ENCODE measurements at places on chromosomes 11 and 22.

DNA sequence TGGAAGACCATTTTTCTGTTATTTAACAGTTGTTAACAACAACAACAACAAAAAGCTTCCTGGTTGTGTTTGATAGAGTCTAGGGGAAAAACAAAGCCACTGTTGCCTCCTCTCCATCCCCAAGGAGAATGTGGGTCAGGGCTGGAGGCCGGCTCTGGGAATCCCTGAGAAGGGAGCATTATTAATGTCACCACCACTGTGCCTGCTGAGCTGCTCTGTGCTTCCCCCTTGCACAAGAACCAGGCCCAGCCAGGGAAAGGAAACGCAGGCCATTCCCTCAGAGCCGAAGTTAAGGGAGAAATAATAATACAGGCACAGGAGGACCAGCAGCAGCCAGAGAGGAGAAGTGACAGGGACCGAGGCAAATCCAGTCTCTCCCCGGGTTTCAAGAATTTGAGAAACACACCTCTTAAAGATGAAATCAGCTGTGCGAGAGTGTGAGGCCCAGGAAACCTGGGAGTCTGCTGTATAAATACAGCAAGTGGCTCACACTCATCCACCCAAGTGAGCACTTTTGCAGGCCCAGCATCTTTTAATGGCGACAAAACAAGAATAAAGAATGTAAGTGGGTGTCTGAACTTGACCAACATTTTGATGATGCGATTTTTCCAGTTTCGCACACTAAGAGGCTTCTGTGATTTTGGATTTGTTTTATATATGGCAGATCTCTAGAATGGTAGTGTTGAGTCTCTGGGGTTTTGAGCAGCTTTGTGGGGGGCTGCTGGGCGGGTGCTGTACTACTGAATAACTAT lies 539.2 kb downstream of the NTM start:
- no peak for DNase-seq

GRCh38 chr11:82988936-82989627 lies 82.6 kb downstream of the RAB30 start:
- peak; percentile 55 for DNase-seq

GRCh38 chr22:27306771-27307170 lies 494.8 kb downstream of the MN1 start:
- no peak for DNase-seq

GRCh38 chr11:86765203-86765602 lies 35.1 kb upstream of the PRSS23 start:
- no peak for DNase-seq

- no peak for DNase-seq
Observed at GRCh38 chr11:27470826-27471588, 1.6 kb downstream of the LGR4 start.

DNA sequence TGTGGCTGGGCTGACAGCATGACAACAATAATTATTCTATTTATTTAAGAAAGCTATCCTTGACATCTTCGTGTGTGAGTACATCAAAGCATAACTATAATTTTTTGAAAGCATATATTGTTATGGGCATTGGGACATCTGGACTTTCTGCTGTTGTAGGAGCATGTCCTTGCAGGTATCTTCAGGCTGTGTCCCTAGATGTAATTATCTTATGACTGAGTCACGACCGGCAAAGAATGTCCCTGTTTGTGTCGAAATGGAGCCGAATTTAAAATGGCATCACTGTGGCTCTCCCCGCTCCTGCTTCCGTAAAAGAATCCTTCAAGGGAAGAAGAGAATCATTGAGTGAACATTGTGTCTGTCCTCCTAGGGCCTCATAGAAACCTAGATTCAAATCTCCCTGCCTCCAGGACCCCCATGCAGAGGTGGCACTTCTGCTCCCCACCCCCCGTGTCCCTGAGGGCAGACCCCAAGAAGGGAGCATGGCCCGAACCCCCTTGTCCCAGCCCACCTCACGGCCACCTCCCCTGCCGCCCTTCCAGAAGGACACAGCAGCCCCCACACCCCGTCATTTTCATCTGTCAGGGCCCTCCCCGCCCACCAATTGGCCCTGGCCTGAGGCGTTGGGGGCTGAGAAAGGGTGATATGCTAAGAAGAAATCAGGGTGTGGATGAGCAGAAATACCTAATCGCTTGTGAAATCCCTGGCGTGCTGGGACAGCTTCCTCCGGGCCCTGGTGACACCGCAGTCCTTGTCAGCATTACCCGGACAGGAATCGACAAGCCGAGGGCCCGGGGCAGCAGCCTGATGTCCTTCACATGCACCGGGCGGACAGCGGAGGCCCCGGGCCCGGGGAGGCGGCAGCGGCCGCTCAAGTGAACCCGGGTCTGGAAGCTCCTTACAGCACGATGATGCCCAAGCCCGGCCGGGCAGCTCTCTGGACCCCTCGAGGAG lies 48.6 kb upstream of the SLC22A12 start:
- DNase-seq: no peak

DNA sequence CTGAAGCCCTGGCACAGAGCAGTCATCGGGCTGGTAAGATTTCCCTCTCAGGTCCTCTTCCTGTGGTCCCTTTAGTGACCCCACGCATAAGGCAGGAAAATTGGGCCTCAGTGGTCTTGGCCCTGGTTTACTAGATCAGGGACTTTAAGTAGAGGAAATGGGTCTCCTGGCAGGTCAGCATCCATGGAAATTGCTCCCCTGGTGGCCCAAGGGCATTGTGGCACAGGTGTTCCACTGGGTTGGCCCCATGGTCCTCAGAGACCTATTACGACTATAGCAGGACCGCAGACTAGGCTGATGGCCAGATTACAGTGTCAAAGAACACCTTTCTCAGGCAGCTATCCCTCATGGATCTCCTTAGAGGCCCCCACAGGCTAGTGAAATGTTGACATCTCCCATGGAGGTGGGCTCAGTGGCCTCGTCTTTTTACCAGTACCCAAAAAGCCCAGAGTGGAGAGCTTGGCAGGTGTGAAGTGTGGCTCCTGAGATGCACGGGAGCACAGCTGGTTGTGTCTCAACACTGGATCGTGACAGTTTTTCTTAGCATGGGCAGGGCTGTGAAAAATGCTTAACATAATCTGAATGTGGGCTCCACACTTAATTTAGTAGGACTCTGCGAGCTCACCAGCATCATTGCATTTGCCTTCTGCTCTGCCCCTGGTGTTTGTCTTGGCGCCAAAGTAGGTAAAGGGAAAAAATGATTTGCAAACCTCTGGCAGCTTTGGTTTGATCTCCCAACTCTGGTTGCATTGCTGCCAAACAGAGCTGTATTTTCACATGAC lies 74.2 kb downstream of the ZBTB16 start:
- no peak for DNase-seq

DNA sequence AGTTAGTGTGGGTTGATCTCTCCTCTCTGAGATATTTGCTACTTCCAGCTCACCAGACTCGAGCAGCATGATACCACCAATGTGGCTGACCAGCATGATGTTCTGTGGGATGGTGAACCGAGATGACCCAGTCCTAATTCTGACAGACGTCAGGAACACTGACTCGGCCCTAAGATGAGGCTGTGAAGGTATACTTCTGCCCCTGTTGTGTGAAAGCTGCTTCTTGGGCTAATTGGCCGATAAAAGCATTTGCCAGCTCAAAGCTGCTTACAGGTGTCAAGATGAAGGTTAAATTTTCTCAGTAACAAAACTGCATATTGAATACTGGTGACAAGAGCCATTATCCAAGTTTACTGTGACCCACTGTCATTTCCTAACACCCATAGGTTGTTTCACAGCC lies 151.4 kb downstream of the BRD1 start:
- no peak for DNase-seq

DNA sequence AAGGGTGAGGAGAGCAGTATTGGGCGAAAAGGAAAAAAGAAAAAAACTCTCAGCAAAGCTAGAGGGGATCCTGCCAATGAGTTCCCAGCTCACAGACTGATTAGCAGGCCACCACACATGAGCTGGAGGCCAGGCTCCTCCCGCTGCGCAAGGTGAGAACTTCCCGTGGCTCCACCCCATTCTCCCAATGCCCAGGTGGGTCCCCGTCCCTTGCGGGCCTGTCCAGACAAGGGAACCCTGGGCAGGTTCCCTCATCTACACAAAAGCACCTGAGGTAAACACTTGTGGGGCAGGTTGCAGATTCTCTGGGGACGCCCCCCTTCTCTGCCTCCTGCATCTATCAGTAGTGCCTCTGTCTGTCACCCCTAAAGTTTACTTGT lies 46.5 kb downstream of the CDPF1 start:
- DNase-seq: no peak

DNA sequence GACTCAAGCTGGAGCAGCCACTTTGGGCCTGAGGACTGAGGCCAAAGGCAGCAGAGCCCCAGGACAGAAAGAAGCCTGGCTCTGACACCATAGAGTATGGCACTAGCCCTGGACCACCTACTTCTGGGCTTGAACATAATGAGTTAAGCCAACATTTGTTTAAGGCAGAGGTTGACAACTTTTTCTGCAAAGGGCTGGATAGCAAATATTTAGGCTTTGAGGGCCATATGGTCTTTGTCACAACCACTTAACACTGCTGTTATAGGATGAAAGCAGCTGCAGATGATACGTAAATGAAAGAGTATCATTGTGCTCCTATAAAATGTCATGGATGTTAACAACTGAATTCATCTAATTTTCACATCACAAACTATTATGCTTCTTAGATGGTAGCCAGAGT lies 16.6 kb downstream of the OSBP start:
- DNase-seq: no peak

DNA sequence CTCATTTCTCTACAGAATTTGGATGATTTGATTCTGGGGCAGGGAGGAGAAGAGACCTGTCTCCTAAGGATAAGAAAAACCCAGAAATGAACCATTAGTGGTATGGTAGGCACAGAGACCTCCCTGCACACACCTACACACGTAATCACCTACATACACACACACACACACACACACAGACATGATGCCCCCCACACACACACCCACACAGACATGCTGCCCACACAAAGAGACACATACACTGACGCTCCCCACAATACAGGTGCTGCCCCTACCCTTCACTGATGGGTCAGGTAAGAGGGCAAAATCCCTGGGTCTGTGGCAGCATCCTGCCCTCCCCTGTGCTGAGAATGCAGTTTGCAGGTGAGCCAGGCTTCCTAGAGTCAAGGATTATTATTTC lies 1.1 kb upstream of the SYT7 start:
- DNase-seq: no peak

DNA sequence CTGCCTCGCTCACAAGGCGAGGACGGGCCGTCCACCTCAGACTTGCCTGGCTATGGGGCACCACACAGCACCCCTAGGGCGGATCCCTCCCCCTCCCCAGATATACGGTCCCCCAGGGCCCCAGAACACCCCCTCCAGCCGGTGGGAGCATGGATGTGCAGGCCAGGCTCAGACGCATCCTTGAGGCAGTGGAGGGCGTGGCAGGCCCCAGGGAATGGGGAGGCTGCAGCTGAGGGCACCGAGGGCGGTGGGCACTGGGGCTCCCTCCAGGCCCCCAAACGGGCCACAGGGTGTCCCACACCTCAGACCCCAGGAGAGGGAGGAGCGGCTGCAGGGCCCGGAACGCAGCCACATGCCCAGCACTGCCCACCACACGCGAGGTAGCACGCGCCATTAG lies 12.1 kb downstream of the TTLL8 start:
- DNase-seq: no peak

GRCh38 chr11:57348636-57349313 lies 10.6 kb downstream of the P2RX3 start:
- DNase-seq: no peak

- DNase-seq: no peak
Observed at GRCh38 chr22:25134028-25134427, 65.6 kb upstream of the CRYBB3 start.

- no peak for DNase-seq
Observed at GRCh38 chr11:68993546-68993945, 12.8 kb upstream of the MRGPRD start.

Measured in NCI-H1930 (cell line).